Urinary bladder (tissue), 4 donors: ENCODE measurements at places on chromosomes 13 and 19.

- DNase-seq = no peak
These were observed at the start of gene DNAJB1 for GRCh38 chr19:14517840-14518505. TSS of gene DNAJB1 (minus strand) at chr19:14518397. CDS start at chr19:14518349, 48 bp downstream.

GRCh38 chr13:111852725-111853518, 214.0 kb upstream of the SOX1 start:
- DNase-seq = no peak

- no peak for DNase-seq
These were observed 4.1 kb upstream of the ZNF420 start for GRCh38 chr19:37074111-37074510.

DNA sequence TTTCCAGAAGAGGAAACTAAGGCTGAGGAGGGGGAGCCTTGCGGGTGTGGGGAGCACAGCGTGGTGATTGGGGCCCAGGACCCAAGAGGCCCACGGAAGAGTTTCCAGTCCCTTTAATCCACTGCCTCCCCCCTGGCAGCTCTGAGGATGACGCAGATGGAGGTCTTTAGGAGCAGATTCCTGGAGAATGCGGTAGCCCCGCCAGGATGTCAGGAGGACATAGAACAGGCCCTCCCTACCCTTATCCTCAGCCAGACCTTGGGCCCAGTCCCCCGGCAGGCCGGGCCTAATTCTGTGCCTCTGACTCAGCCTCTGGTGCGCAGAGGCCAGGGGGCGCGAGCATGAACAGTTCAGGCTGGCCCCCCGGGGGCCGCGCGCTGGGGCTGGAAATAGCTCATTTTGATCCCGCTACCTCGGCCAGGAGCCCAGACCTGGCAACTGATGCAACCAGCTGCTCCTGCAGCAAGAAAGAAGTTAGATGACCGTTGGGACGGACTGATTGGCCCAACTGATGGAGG, 461 bp upstream of the HSPB6 start:
- peak; percentile 72 for DNase-seq

- no peak for DNase-seq
These were observed 42.3 kb downstream of the GJA3 start for GRCh38 chr13:20118268-20119140.

DNA sequence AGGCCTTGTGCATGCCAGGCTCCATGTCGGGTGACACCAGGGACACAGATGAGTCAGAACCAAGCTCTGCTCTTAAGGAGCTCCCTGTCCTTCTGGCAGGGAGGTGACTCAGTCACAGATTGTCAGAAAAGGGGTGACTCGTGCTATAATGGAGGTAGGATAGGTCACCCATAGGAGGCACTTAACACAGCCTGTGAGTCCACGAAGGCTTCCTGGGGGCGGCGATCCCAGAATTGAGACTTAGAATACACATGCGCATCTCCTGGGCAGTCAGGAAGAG, 19.6 kb downstream of the FUZ start:
- DNase-seq = no peak
